Stimulated activated CD8-positive, alpha-beta memory T cell treated with anti-CD3 and anti-CD28 coated beads, Interleukin-7, amount 100 ng/mL, for 4 hours (primary cell): ENCODE measurements at places on chromosomes 12 and 14.

DNA sequence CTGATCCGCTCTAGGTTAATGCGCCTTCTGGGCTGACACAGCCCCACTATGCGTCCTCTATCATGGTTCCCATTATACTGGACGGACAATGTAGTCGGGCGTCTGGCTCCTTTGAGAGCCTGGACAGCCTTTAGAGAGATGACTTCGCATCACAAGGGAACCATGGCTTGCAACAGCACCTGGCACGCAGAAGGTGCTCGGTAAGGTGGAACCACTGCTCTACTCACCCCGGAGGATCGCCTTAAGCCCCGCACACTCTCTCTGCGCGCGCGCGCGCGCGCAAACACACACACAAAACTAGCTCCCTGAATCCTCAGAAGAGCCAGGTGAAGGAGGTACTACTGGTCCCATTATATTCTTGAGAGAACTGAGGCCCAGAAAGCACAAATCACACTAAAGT, 7.1 kb downstream of the MAP3K12 start:
- no peak for DNase-seq

DNA sequence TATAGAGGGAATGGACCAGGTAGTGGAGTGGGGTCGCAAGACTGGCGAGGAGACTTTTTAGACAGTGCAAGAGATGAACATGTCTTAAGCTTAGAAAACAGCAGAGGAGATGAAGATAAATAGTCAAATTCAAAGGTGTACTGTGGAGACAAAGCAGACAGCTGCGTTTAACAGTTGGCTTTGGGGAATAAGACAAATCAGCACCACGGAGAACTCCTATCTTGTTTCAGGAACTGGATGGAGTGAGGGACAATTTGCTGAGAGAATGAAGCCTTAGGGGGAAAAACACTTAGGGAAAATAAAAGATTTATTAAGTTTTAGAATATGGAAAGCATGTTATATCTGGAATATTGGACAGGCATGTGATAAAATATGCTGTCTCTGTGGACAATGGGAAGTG, 458.8 kb downstream of the GLT1D1 start:
- DNase-seq = no peak

DNA sequence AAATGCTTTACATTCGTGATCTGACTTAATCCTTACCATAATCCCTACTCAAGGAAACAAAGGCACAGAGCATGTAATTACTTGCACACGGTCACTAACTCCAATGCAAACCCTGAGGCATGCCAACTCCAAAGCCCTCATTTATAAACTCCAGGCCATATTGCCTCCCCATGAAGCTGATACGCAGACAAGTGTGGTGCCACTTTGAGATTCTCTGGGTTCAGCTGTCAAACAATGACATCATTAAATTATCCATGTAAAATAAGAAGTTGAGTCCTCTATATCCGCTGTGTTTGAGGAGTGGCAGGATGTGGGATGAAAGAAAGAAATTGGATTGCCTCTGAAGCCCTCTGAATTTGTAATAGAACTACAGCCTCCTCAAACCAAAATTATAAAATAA, 62.8 kb downstream of the ANO4 start:
- no peak for DNase-seq

DNA sequence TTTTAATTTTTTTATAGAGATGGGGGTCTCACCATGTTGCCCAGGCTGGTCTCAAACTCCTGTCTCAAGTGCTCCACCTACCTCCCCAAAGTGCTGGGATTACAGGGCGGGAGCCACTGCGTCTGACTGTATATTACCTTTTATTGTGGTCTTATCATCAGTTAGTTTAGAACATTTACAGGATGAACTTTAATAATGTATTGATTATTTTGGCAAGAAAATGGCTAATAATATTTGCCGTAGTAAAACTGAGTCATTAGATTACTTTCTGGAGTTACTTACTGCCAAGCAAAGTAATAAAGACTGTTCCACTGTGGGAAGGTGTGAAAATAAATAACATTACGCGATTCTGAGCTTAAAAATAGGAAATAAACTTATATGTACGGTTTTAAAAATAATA, 21.9 kb upstream of the KDM2B start:
- DNase-seq = no peak

GRCh38 chr14:68729556-68729955, 63.3 kb downstream of the ZFP36L1 start:
- DNase-seq = no peak
